ENCODE measurements at places on chromosomes 16 and 17.

DNA sequence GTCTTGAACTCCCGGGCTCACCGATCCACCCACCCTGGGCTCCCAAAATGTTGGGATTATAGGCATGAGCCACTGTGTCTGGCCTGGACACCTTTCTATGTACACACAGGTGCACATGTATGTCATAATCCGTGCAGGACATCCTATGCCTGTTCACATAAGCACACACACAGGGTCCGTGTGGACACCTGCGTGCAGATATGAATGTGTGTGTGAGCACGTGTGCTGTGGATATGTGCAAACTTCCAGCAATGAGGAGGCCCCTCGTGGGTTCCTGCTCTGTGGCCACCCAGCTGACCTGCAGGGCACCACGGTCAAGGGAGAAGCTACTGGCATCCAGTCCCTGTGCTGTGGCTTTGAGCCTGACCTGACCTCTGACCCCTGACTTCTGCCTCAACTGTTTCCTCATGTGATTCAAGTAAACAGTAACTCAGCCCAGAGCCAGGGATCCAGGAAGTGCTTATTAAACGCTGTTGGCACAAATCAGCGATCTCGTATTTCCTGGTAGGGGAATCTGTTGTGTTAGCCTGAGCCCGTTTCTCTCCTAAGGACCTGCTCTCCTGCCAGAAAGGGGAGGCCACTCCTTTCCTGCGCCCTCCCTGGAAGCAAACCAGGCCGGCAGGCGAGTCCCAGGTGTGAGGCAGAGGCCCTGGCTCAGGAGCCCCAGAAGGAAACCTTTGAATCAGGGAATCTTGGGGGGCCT is 6.5 kb downstream of the CPNE7 start:
- DNase-seq: no peak

DNA sequence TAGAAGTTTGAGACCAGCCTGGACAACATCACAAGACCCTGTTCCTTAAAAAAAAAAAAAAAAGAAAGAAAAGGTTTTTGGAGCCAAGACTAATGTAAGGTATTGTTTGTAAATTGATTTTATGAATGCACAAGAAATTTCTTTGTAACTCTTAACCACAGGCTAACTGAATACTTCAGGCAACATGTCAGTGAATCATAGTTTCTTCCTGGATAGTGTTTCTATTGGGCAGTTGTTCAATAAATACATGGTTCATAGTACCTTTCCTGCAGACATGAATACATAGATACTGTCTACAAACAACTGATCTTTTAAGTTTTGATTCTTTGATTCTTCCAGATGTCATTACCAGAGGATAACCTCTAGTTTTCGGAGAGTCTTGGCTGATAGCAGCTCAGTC is 11.6 kb downstream of the DDX42 start:
- DNase-seq: no peak

DNA sequence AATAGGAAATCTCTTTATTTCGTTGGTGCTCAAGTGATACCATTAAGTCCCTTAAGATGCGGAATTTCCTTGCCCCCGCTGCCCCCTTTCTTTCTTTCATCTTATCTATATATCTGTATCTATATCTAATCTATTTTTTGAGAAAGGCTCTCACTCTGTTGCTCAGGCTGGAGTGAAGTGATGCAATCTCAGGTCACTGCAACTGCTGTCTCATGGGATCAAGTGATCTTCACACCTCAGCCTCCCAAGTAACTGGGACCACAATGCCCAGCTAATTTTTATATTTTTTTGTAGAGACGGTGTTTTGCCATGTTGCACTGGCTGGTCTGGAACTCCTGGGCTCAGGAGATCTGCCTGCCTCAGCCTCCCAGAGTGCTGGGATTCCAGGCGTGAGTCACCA is 693.5 kb downstream of the WWOX start:
- no peak for DNase-seq

DNA sequence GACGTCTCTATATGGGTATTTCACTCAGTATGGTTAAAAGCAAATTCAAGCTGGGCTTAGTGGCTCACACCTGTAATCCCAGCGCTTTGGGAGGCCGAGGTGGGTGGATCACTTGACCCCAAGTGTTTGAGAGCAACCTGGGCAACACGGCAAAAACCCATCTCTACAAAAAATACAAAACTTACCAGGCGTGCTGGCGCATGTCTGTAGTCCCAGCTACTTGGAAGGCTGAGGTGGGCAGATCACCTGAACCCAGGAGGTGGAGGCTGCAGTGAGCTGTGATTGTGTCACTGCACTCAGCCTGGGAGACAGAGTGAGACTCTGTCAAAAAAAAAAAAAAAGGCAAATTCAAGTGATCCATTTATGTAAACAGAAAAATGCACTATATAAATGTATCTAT is 1.3 kb upstream of the TNFRSF17 start:
- DNase-seq: no peak

- DNase-seq: no peak
Measured at GRCh38 chr16:50267151-50267631, 840 bp downstream of the ADCY7 start.

DNA sequence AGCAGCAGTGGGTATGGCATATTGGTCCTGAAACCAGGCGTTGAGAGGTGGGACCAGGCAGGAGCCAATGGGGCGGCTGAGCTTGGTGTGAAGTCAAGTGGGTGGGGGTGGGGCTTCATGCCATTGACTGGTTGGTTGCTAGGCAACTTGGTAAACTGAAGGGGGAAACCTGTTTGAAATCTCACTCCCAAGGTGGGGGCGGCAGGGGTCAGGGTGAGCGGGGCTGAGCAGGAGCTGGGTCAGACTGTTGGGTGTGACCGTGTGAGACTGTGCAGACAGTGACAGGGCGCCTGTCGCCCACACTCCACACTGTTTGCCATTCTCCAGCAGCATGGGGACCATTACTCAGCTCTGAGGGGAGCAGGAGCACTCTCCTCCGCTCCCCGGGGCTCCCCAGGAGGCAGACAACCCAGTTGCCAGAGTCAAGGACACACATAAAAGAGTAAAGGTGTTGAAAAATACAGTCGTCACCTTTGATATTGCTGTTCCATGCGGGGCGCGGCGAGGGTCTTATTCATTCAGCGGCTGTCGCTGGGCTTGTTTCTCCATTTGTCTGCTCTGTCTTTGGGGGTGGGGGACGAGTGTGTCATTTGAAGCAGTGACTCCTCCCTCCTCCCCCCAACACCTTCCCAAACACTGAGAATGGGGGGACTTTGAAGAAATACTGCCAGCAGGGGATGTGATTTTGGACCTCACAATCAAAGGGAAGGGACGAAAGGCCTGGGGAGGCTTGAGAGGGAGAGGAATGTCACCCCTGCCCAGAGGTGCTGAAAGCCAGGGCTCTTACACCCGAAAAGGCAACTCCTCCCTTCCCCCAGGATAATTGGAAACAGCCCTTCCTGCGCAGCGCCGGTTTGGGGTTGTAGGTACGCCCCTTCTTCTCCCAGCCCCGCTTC is 1.2 kb upstream of the EFNB3 start:
- peak; percentile 92 for DNase-seq

- no peak for DNase-seq
Measured at GRCh38 chr17:28567604-28568003, 3.7 kb downstream of the PIGS start.

DNA sequence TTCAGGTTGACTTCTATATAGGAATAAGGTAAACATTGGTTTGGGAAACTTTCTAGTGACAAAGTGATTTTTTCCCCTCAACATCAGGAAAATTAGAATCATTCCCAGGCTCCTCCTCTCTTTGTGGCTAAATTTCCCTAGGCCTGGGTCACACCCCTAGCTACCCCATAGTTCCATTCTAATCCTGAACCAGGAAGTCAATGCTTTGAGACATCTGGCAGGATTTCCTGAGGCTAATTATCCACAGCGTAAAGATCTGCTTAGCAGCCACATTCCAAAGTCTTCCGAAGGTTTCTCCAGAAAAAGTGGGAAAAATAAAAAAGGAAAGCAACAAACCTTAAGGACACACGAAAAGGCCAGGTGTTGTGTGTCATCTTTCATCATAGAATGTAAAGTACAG is 60.3 kb upstream of the CORO6 start:
- DNase-seq: no peak

GRCh38 chr17:60947100-60947499 is 269.4 kb downstream of the BCAS3 start:
- no peak for DNase-seq

DNA sequence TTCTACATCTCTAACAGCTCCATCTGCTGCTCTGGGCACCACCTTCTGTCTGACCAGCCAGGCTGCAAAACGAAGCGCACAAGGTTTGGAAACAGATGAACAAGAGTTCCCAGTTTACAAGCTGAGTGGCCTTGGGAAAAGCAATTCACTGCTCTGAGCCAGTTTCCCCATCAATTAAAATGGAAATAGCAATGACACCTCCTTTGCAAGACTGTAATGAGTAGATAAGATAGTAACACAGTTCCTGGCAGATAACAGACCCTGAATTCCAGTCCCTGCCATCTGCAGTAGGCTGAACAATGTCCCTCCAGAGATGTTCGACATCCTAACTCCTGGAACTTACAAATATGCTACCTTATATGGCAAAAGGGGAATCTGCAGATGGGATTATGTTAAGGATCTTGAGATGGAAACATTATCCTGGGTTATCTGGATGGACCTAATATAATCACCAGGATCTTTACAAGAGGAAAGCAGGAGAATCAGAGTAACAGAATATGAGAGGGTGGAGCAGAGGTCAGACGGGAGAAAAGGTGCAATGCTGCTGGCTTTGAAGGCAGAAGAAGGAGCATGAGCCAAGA is 27.9 kb downstream of the CPPED1 start:
- no peak for DNase-seq

DNA sequence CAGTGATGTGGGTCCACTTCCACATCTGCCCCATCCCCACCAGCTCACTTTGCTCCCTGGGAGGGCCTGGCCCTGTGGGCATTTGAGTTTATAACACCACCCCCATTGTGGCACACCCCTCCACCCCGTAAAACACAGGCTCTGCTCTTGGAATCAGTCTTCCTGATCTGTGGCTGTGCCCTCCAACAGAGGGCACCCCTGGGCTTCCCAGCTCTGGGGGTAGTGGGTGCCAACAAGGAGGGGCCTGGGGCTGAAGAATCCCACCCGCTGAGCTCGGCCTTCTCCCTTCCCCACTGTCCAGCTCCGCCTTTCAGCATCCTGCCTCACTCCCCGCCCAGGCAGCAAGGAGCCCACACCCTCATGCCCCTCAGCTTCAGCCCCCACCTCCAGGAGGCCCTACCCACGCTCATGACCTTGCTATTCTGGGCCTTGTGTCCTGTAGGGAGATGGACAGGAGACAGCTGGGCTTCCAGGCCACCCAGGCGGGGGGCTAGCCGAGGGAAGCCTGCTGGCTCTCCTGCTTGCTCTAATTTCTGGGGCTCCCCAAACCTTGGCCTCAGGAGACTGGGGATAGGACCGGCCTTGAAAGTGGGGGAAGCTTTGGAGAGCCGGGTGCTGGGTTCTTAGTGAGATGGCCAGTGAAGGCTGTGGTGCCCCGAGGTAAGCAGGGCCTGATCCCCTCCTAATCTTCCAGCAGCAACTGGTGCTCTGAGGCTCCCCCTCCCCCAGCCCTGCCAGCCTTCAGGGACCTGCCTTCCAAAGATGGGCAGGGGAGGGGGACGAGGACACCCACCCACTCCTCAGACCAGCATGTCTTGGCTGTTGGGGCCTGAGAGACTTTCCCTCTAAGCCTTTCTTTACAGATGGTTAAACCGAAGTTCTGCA is 2.9 kb upstream of the ATP2A1 start:
- DNase-seq: no peak

- DNase-seq: peak; percentile 57
Measured at GRCh38 chr17:81551458-81552243, 502 bp downstream of the FAAP100 start.

- DNase-seq: peak; percentile 29
Measured at GRCh38 chr17:21199311-21199710, 14.7 kb downstream of the TMEM11 start.

- DNase-seq: no peak
Measured at GRCh38 chr17:11871773-11872172, 125.5 kb downstream of the ZNF18 start.

DNA sequence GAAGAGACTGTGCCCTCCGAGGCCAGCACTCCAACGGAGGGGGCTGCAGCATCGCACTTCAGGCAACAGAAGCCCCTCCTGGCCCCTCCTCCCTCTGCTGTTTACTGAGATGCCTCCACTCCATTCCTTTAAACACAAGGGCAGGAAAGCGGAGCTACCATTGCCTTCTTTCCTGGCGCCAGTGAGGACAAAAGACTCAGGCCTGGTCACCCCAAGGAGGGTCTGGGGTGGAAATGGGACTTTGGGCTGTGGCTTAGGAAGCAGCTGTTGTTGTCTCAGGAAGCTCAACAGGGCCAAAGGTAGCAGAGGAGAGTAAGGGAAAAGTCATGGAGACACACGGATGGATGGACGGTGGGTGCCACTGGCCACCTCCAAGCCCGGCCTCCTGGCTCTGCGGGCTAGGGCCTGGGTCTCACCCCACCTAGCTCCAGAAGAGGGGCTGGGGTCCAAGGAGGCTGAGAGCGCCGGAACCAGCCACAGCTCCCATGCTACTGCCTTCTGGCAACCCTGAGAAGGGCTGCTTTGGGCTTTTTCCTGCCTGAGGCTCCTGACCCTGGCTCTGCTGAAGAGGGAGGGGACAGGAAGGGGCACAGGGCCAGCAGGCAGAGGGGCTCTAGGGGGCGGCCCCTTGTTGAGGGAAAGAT is 11.1 kb downstream of the CD300LG start:
- DNase-seq: no peak

DNA sequence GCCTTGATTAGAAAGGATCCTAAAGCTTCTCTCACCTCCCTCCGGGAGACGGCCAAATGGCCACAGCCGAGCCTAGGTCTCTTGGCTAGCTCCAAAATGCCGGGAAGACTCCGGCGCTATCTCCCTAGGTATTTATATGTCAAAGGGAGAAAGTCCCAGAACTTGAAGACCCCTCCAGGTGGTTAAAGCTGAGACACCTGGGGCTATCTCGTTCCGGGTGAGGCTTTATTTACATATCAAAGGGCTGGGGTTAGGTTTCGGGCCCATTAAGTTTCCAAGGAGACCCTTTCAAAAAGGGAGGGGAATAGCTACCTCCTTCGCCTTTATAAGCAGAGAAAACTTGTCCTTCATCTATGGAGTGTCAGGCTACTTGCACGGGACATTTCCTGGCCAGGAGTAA is 70.9 kb upstream of the KIFC3 start:
- DNase-seq: no peak

GRCh38 chr17:34321964-34322363 is 2.7 kb downstream of the CCL8 start:
- DNase-seq: no peak

DNA sequence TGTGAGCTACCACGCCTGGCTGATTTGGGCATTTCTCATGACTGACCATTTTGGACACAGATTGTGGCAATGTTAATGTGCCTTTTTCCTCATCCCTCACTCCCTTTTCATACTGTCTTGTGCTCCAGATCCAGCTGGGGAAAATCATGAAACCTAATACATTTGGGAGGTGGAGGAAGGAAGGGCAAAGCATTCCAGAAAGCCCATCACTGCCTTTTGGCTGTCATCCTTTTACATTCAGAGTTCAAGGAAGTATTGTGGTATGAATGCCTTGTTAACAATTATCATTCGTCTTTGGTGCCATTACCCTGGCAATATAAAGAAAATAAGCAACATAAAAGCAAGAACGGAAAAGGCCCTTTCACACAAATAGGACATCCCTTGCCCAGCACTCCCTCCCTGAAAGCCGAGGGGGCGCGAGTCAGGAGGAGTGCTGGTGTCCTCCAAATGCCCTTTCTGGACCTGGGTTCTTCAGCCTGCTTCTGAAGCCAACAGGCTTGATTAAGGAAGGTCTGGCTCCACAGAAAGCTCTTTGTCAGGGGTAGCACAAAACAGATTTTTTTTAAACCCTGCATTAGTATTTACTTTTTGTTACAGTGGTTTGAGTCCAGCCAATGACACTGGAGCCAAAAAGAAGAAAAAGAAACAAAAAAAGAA is 20.1 kb downstream of the NMT1 start:
- DNase-seq: no peak

GRCh38 chr17:37483311-37484039 is 6.2 kb upstream of the DUSP14 start:
- peak; percentile 37 for DNase-seq

- no peak for DNase-seq
Measured at GRCh38 chr17:42629411-42630009, 20.0 kb downstream of the TUBG1 start.
